ENCODE measurements at places on chromosomes 2 and 18. TPM values are rescaled to one million over a fixed set of nuclear protein-coding genes. Genes with fewer than 3 reads are reported as not detected.

CD28 gene
- not detected for total RNA-seq

GRCh38 chr2:211141646-211142045, 585.2 kb downstream of the CPS1 start:
- no peak overlapping the region for H3K27ac ChIP-seq
- no peaks in the 10 kb centered on the region for H3K4me1 ChIP-seq
- H3K4me3 ChIP-seq = no peak overlapping the region
- no peak for DNase-seq
- no peaks in the 10 kb centered on the region for H3K27me3 ChIP-seq

DNA sequence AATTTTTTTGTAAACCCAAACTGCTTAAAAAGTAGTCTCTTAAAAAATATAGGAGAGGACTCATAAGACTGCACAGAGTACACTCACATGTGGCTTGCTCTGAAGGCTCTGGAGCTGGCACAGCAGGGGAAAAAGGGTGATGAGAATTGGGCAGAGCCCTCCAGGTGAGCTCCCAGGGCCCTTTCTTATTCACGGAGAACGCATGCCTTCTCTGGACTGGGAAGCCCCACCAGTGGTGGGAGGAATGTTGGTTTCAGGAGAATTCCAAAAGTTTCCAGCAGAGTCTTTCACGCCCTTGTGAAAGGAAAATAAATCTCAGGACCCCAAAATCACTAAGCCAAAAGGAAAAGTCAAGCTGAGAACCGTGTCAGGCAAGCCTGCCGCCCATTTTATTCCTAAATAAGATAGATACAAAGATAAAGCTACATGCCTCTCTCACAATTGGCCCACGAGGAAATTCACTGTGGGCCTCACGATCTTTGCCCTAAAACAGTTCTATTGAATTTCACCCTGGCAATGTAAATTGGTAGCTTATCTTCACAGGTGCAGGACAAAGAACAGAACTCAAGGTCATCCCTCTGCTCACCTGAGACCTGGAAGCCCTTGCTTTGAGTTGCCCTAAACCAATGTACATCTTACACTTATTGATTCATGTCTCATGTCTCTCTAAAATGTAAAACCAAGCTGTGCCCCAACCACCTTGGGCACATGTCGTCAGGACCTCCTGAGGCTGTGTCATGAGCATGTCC, 15.5 kb upstream of the MC5R start:
- H3K27me3 ChIP-seq = peaks cover under 1% of the 10 kb centered on the region
- no peak overlapping the region for H3K4me3 ChIP-seq
- no peak overlapping the region for H3K27ac ChIP-seq

SPP2 gene
- not detected for total RNA-seq

DNA sequence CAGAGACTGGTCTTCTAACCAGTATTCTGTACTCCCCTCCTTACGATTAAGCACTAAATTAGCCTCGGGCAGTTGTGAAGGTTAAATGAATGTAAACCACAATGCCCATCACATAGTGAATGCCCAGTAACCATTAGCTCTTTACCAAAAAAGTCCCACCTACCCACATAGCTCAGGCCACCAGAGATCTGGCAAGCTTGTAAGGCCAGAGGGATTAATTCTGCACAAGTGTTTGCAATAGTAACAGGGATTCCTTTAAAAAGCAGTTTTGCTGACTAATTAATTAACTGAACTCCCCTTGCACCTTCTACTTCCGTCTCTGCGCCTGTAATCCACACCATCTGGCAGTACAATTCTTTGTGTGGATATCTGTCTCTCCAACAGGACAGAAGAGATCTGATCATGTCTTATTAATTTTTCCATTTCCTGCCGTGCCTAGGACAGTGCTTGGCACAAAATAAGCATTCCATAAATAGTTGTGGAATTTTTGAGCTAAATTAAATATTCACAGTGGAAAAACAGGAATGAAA, 36.2 kb upstream of the IGFBP2 start:
- H3K36me3 ChIP-seq = no peaks in the 10 kb centered on the region
- H3K27me3 ChIP-seq = peaks cover 4% of the 10 kb centered on the region
- no peaks in the 10 kb centered on the region for H3K4me1 ChIP-seq

DNA sequence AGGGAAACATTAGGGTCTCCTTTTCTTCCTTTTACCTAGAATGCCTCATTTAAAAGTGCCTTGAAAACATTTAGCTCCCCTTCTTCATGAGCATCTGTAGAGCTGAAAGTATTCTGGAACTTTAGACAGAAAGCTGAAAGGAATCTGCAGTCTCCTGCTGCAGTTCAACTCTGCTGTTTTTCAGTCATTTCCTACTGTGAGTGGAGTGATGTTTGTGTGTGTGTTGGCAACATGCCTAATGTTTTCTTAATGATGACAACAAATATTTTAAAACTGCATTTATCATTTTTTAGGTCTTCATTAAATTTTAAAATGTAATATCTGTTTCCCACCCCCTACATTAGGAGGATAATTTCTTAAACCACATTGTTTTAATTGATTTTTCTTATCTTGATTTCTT, 66.6 kb downstream of the TWSG1 start:
- no peak overlapping the region for H3K27ac ChIP-seq
- DNase-seq = no peak
- no peak overlapping the region for H3K4me3 ChIP-seq
- H3K36me3 ChIP-seq = peaks cover 13% of the 10 kb centered on the region
- H3K27me3 ChIP-seq = no peaks in the 10 kb centered on the region
- no peaks in the 10 kb centered on the region for H3K4me1 ChIP-seq

- no peaks in the 10 kb centered on the region for H3K36me3 ChIP-seq
- H3K27ac ChIP-seq = no peak overlapping the region
- H3K4me3 ChIP-seq = no peak overlapping the region
- H3K27me3 ChIP-seq = peaks cover 13% of the 10 kb centered on the region
- no peaks in the 10 kb centered on the region for H3K4me1 ChIP-seq
- DNase-seq = no peak
These were observed 2.1 kb downstream of the TMEM247 start for GRCh38 chr2:46481198-46482193.

GPR155 gene
- total RNA-seq = 0.74 TPM

DNA sequence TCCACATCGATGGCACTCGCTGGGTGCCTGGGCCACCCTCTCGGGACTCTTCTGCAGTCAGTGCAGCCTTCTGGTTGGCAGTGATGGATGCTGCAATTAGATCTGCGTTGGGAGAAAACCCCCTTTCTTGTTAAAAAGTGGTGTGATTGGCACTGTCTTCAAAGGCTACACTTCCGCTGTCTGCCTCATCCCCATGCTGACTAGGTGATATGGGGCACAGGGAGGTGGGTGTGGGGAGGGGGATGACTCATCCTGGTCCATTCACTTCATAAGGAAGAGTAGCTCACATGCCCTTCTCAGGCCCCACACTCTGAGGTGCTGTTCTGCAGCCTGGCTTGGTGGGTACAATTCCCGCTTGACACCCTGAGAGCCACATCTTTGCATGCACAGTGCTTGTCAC, 77.4 kb downstream of the THNSL2 start:
- H3K27me3 ChIP-seq = peaks cover 26% of the 10 kb centered on the region
- no peaks in the 10 kb centered on the region for H3K4me1 ChIP-seq
- no peaks in the 10 kb centered on the region for H3K36me3 ChIP-seq
- DNase-seq = no peak
- H3K4me3 ChIP-seq = no peak overlapping the region
- H3K27ac ChIP-seq = no peak overlapping the region

- no peak overlapping the region for H3K27ac ChIP-seq
- peaks cover 3% of the 10 kb centered on the region for H3K27me3 ChIP-seq
- H3K4me1 ChIP-seq = peaks cover 1% of the 10 kb centered on the region
These were observed 77.3 kb upstream of the KCNH7 start for GRCh38 chr2:162915858-162916257.

VPS4B gene
- 49.1 TPM for total RNA-seq

NETO1 gene
- 52.4 TPM for total RNA-seq

DNA sequence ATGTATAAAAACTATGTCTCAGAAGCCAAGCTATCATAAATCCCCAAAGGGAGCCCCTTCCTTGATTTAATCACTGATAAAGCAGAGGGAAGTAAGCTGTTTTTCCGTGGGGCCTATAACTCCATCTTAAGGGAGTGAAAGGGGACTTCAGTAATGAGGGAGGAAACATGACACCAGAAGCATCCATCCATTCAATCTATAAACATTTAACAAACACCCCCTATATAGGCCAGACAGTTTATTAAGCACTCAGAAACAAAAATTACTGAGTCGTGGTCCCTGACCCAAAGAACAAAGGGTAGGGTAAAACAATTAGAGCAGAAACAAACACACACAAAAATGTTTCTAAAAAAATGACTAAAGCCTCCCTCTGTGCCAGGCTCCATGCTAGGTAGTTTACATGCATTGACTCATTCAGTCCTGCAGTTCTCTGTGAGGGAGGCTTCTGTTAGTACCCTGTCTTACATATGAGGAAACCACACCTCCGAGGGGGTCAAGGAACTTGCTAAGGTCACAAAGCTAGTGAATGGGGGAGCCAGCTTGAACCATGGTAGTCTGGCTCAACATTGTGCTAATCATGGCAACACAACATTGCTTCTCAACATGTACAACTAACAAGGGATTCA, 472.1 kb downstream of the CDH2 start:
- peaks cover 1% of the 10 kb centered on the region for H3K36me3 ChIP-seq
- H3K4me1 ChIP-seq = no peaks in the 10 kb centered on the region
- no peak overlapping the region for H3K4me3 ChIP-seq
- DNase-seq = no peak
- peaks cover 8% of the 10 kb centered on the region for H3K27me3 ChIP-seq

PPP1R1C gene
- 5.6 TPM for total RNA-seq

DNA sequence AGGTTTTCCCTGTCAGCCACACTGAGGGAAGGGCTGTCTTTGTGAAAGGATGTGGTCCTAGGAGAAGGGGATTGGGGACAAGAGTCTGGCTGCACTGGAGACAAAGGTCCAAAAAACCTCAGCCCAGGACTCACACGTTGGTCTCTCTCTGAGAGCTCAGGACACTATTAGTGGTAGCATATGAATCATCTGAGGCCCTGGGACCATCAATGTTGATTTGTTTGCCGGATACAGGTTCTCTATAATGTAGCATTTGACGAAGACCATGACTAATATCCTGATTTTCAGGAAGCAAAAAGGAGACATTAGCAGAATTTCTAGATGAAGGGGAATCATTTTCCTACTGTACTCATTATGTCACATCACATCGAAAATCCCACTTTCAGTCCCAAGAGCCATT, 22.2 kb upstream of the DNAH6 start:
- H3K4me1 ChIP-seq = no peaks in the 10 kb centered on the region
- no peak overlapping the region for H3K4me3 ChIP-seq
- DNase-seq = no peak
- H3K27me3 ChIP-seq = no peaks in the 10 kb centered on the region
- no peaks in the 10 kb centered on the region for H3K36me3 ChIP-seq

SERPINB12 gene
- not detected for total RNA-seq

L3MBTL4 gene
- total RNA-seq = 8.0 TPM

All from progenitor cell of endocrine pancreas (in vitro differentiated cells).